T-helper 17 cell (primary cell): ENCODE measurements at places on chromosomes 1 and 21.

- no peak for DNase-seq
These were observed 29.4 kb upstream of the MX1 start for GRCh38 chr21:41396558-41397075.

GRCh38 chr1:38061883-38062328, 15.3 kb upstream of the POU3F1 start:
- DNase-seq, result no peak

GRCh38 chr1:174766727-174767126, 233.0 kb upstream of the CACYBP start:
- DNase-seq, result no peak

DNA sequence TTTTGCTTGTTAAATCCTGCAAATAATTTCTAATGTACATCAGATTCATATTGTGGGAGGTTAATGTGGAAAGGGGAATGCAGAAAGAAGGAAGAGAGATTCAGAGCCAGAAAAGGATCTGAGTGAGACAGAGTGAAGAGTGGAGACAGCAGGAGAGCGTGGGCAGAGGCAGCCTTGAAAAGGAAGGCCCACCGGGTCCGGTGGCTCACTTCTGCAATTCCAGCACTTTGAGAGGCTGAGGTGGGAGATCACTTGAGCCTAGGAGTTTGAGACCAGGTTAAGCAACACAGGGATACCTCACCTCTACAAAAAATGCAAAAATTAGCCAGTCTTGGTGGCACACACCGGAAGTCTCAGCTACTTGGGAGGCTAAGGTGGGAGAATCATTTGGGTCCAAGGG, 222.0 kb upstream of the RAB4A start:
- no peak for DNase-seq

- DNase-seq, result no peak
These were observed 278.2 kb downstream of the RRAGC start for GRCh38 chr1:38581396-38581795.
